Stimulated activated CD8-positive, alpha-beta memory T cell treated with anti-CD3 and anti-CD28 coated beads, Interleukin-15, amount 100 ng/mL, for 48 hours (primary cell): ENCODE measurements at places on chromosomes 5 and 9.

- no peak for DNase-seq
Measured at GRCh38 chr5:6822556-6823343, 109.5 kb downstream of the TENT4A start.

DNA sequence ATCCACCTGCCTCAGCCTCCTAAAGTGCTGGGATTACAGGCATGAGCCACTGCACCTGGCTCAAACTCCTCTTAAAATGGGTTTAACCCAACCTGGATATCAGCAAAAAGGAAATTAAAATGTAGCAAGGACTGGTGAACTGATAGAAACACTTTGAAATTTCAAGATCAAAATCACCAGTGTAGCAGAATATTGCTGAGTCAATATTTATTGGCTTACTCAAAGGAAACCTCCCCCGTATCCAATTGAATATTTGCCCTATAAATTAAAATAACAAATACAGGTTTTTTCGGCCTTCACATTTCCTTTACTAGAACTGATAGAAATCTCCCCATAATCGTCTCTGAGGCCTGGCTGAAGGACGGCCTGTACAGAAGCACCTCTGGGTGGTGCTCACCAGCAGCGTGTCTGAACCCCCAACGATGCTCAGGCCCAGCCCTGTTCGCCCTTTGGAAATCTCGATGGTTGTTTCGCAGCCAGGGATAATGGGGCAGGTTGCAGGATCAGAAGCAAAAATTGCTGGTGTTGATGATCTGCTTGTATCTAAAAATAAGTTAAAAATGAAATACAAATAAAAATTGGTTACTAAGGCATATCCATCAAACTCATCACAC, 156.6 kb downstream of the MPDZ start:
- DNase-seq, result no peak

GRCh38 chr5:123155446-123155960, 66.5 kb downstream of the PRDM6 start:
- DNase-seq, result no peak

- DNase-seq, result no peak
Measured at GRCh38 chr5:91144491-91145332, 238.4 kb downstream of the ARRDC3 start.

DNA sequence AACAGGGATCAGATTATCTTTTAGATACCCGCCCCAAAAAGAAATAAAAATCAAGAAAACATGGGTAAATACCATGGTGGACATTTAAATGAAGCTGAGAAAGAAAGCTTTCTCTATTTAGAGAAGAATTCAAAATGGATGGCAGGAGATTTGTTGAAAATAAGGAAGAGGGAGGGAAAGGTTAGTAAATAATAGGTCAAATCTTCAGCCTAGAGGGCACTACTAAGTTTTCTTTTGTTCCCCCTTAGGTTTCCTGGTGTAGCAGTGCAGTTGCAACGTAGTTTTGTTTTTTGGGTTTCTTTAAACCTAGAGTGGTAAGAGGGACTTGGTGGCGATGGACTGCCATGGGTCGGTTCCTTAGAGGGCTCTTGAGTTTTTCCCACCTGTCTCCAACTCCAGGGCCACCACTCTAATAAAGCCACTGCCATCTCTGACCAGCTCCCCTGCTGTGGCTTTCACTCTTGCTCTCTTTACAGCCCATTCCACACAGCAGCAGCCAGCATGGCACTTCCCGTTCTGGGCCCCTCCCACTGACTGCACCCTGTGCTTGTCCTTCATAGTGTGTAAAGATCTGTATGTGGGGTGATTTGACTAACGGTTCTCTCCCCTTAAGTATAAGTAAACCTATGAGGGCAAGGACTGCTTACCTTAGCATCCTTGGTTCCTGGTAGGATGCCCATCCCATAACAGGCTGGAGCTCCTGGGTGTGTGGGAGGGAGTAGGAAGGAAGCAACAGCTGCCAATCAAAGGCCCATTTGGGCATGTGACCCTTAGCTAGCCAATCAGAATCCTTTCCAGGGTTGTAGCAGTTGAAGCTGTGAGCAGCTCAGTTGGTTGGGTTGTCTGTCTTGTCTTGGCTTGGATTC, 118.3 kb downstream of the SLC1A3 start:
- DNase-seq, result no peak

DNA sequence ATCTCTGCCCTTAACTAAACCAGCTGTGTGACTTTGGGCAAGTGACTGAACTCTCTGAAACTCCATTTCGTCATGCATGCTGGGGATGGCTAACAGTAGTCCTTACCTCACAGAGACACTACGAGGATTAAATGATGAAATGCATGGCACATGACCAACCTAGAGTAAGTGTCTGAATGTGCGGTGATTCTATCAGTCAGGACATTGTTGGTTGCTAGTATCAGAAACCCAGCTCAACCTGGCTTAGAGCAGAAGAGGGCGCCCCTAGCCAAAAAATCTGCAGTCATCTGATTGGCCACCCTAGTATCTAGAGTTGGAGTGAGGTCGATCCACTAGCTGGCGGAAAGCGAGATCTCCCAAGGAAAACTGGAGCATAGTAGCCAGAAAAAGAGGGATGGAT, 25.2 kb downstream of the NEURL1B start:
- DNase-seq, result no peak

DNA sequence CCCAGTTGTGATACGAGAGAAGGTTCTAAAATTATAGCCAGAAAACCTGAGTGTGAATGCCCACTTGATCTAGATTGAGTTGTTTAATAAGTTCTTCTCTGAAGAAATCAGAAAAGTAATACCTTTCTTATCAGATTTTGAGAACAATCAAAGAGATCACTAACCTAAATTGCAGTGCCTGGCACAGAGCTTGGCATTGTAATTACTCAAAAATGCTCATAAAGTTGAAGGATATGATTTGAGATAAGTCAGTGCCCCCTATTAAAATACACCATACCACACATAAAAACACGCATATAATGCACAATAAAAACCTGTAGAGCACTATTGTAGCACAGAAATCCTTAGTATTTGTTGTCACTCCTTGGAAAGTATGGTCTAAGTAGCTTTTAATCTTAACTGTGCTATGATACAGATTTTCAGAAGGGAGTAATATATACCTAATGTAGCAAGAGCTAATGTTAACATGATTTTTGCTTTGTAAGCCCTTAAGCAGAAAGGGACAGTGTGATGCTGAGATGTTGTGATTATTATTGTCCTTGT, 257.5 kb upstream of the CDH18 start:
- DNase-seq, result no peak
